ENCODE measurements at places on chromosomes 5 and 9. TPM values are rescaled to one million over a fixed set of nuclear protein-coding genes. Genes with fewer than 3 reads are reported as not detected.

- no peaks in the 10 kb centered on the region for H3K36me3 ChIP-seq
- H3K27me3 ChIP-seq: no peaks in the 10 kb centered on the region
- no peak overlapping the region for H3K4me3 ChIP-seq
- H3K4me1 ChIP-seq: no peaks in the 10 kb centered on the region
Measured at GRCh38 chr5:64569858-64570257, 64.0 kb downstream of the RGS7BP start.

- H3K36me3 ChIP-seq: no peaks in the 10 kb centered on the region
- H3K4me3 ChIP-seq: no peak overlapping the region
- DNase-seq: no peak
- H3K27me3 ChIP-seq: no peaks in the 10 kb centered on the region
- no peaks in the 10 kb centered on the region for H3K4me1 ChIP-seq
Measured at GRCh38 chr9:114985959-114986501, 55.6 kb upstream of the TNFSF8 start.

- H3K4me3 ChIP-seq: no peak overlapping the region
- H3K36me3 ChIP-seq: no peaks in the 10 kb centered on the region
- H3K27me3 ChIP-seq: no peaks in the 10 kb centered on the region
- no peak overlapping the region for H3K27ac ChIP-seq
- no peaks in the 10 kb centered on the region for H3K4me1 ChIP-seq
- DNase-seq: no peak
Measured at GRCh38 chr9:90368928-90369327, 273.7 kb downstream of the DIRAS2 start.

DNA sequence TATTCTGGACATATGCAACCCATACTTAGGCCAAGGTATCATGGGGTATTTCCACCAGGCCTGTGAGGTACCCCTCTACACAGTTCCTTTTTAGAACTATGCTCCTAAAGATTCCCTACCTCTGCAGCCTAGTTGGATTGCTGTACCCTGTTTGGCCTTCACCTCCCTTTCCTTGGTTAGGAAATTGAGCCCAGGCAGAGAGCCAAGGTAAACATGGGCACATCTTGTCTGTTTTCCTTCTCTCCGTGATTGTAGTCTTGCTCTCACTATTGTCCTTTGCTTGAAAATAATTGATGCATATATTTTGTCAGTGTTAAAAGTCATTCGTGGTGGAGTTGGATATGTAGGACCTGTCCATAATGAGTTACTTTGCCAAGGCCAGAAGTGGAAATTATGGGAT lies 26.7 kb downstream of the BDP1 start:
- no peak overlapping the region for H3K27ac ChIP-seq
- H3K4me3 ChIP-seq: no peak overlapping the region
- no peak for DNase-seq
- peaks cover 4% of the 10 kb centered on the region for H3K36me3 ChIP-seq
- H3K4me1 ChIP-seq: no peaks in the 10 kb centered on the region
- H3K27me3 ChIP-seq: no peaks in the 10 kb centered on the region

GRCh38 chr5:150410524-150411244 lies 2.0 kb downstream of the CD74 start:
- peak overlapping the region; percentile 67 for H3K27ac ChIP-seq
- no peaks in the 10 kb centered on the region for H3K36me3 ChIP-seq
- H3K4me3 ChIP-seq: peak overlapping the region; percentile 63
- peak; percentile 47 for DNase-seq

GRCh38 chr9:24413651-24414050 lies 132.0 kb downstream of the IZUMO3 start:
- no peaks in the 10 kb centered on the region for H3K36me3 ChIP-seq
- no peak overlapping the region for H3K4me3 ChIP-seq
- no peaks in the 10 kb centered on the region for H3K27me3 ChIP-seq
- no peak for DNase-seq
- H3K4me1 ChIP-seq: no peaks in the 10 kb centered on the region
- H3K27ac ChIP-seq: no peak overlapping the region

- peaks cover 13% of the 10 kb centered on the region for H3K4me1 ChIP-seq
- DNase-seq: no peak
- H3K27ac ChIP-seq: no peak overlapping the region
Measured at GRCh38 chr9:127883959-127884358, 6.5 kb upstream of the AK1 start.

DNA sequence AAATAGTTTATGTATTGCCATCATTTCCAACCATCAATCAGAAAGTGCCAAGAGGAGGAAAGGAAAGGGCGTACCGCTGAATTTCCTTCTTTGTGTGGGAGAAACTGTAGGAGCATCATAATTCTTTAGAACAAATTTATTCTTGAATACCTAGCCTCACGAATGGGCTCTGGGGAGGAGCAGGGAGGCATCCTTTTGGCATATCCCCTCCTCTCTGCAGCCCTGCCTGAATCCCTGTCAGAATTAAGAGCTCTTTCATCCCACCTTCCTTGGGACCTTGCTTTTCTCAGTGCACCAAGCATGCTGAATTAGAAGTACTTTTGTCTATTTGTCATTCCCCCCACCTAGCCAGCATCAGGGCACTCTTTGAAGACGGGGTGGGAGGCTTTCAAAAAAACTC lies 189.4 kb downstream of the MAPKAP1 start:
- DNase-seq: no peak
- H3K4me1 ChIP-seq: peaks cover 12% of the 10 kb centered on the region
- no peak overlapping the region for H3K27ac ChIP-seq
- H3K4me3 ChIP-seq: no peak overlapping the region
- no peaks in the 10 kb centered on the region for H3K27me3 ChIP-seq

DNA sequence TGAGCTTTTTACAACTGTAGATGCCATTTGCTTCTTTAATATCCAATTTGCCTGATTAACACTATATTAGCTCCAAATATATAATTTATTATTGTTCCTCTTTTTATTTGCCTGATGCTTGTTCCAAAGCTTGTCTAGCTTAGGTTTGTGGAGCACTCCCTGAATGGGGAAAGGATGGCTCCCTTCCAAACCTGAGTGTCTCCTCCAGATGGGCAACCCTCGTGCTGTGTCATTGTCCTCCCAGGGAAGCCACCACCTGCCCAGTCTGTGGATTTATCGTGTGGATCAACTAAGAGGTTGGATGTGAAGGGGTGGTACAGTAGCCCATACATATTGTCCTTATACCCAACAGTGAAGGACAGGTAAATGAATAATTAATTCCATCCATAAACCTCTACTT lies 404.9 kb downstream of the CDK5RAP2 start:
- H3K36me3 ChIP-seq: no peaks in the 10 kb centered on the region
- H3K27me3 ChIP-seq: peaks cover 5% of the 10 kb centered on the region
- H3K4me1 ChIP-seq: no peaks in the 10 kb centered on the region
- DNase-seq: no peak
- H3K4me3 ChIP-seq: no peak overlapping the region
- H3K27ac ChIP-seq: no peak overlapping the region

DNA sequence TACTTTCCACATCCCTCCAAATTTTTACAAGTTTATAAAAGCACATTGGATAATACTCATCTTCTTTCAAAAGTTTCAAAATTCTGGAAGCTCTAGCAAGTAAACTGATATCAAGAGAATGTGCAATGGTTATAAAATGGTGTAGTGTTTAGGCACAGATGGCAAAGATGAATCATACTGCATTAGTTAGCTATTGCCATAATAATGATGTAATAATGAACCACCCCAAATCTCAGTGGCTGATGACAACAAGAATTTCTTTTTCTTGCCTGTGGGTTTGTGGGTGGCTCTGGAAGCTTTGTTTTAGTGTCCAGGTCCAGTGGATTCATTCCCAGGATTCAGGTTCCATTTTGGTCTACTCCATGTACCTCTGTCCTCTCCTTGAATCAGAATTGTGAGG lies 319.0 kb downstream of the BRINP1 start:
- H3K4me1 ChIP-seq: peaks cover 18% of the 10 kb centered on the region
- H3K4me3 ChIP-seq: no peak overlapping the region
- H3K27me3 ChIP-seq: no peaks in the 10 kb centered on the region
- H3K27ac ChIP-seq: no peak overlapping the region

DNA sequence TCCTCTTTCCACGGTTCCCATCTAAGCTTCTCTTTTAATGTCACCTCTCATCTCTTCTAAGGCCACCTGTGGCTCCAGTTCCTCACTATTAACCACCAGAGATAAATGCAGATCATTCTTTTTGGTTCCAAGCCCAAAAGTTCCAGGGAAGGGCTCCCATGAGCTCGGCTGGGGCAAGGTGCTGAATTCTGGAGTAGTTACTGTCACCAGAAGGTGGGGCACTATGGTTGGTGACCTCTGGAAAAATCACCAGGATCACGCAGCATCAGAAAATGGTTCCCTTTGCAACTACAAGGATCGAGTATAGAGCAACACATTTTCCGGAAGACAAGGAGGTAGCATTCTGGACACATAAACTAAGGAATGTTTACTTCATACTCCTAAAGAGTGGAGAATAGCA lies 528.7 kb upstream of the DAP start:
- H3K4me1 ChIP-seq: no peaks in the 10 kb centered on the region
- no peak overlapping the region for H3K4me3 ChIP-seq

GRCh38 chr9:73565833-73566465 lies 414.3 kb downstream of the ANXA1 start:
- no peaks in the 10 kb centered on the region for H3K4me1 ChIP-seq
- DNase-seq: no peak
- no peak overlapping the region for H3K27ac ChIP-seq
- H3K27me3 ChIP-seq: no peaks in the 10 kb centered on the region
- H3K36me3 ChIP-seq: no peaks in the 10 kb centered on the region
- H3K4me3 ChIP-seq: no peak overlapping the region

OTP gene
- not detected for total RNA-seq

SPATA31E1 gene
- total RNA-seq: not detected

KCTD16 gene
- not detected for total RNA-seq

Data from psoas muscle (tissue), 8 donors.